ENCODE measurements at places on chromosomes 7 and 10. TPM values are rescaled to one million over a fixed set of nuclear protein-coding genes. Genes with fewer than 3 reads are reported as not detected.

- H3K36me3 ChIP-seq, result peaks cover 10% of the 10 kb centered on the region
- no peak overlapping the region for H3K27ac ChIP-seq
- DNase-seq, result no peak
- no peaks in the 10 kb centered on the region for H3K27me3 ChIP-seq
These were observed 26.3 kb downstream of the SND1 start for GRCh38 chr7:127678337-127678736.

WNT2 gene
- 9.0 TPM for total RNA-seq

DNA sequence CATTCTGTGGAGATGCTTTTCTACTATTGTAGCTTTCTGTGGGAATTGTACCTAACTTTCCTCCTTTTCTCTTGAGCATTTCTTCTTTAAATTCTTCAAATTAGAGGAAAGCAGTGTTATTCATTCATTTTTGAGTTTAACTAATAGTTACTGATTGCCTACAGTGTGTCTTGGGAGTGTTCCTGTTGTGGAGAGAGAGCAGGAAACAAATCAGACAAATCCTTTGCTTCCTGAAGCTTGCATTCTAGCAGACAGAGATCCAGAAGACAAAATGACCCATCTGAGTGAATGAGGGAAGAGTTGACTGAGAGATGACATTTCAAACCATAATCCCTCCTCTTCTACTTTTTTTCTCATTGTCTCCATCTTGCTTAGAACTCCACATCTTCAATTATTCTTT lies 170.4 kb downstream of the SUGCT start:
- H3K4me3 ChIP-seq, result no peak overlapping the region
- no peak for DNase-seq
- no peaks in the 10 kb centered on the region for H3K27me3 ChIP-seq
- H3K4me1 ChIP-seq, result no peaks in the 10 kb centered on the region
- no peak overlapping the region for H3K27ac ChIP-seq

FAM25C gene
- total RNA-seq, result not detected

SP4 gene
- 9.7 TPM for total RNA-seq

- peak within 1 kb of the TSS; percentile 76 for H3K27ac ChIP-seq
- H3K4me1 ChIP-seq, result peaks cover 25% of the 10 kb centered on the region
- H3K27me3 ChIP-seq, result no peaks in the 10 kb centered on the region
- H3K36me3 ChIP-seq, result peaks cover 38% of the 10 kb centered on the region
These were observed at the start of gene INTS1 for GRCh38 chr7:1503816-1504775. INTS1 (minus strand) TSS chr7:1504389; CDS start chr7:1503960, 429 bp downstream.

DNA sequence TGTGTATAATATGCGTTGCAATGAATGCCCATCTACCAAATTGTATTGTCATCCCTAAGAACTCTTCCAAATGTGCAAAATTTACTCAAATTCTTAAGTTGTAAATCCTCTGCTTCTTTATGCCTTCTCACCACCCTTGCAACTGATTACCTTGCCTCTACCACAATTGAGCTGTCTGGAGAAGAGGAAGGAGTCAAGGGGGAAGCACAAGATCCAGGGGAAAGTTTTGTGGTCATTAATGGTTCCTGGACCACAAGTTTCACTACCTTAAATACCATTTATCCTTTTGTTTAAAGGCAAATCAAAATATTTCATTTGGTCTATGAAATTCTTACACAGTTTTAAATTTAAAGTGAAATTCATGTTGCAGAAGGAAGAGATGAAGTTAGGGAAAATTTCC lies 16.7 kb downstream of the CRPPA start:
- H3K4me3 ChIP-seq, result no peak overlapping the region
- no peaks in the 10 kb centered on the region for H3K36me3 ChIP-seq
- no peak for DNase-seq
- no peaks in the 10 kb centered on the region for H3K27me3 ChIP-seq
- H3K4me1 ChIP-seq, result no peaks in the 10 kb centered on the region
- no peak overlapping the region for H3K27ac ChIP-seq

DNA sequence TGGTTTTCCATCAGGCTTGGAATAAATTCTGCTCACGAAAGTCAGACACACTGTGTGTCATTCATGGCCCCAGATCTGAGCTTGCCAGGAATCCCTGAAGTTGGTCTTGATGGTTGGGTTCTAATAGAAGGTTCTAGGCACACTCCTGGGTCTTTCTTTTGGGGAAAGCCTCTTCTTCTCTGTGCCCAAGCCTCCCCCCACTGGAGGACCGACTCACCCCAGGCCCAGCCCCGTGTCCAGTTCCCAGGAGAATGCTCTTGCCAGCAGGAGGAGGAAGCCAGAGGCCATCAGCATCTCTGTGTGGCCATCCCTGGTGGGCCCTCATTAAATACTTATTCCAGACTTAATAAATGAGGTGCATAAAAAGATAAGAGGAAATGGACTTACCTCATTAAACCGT lies 548.0 kb downstream of the TCERG1L start:
- no peaks in the 10 kb centered on the region for H3K27me3 ChIP-seq
- no peak for DNase-seq
- H3K27ac ChIP-seq, result no peak overlapping the region
- H3K4me3 ChIP-seq, result no peak overlapping the region

- DNase-seq, result no peak
- H3K36me3 ChIP-seq, result no peaks in the 10 kb centered on the region
- H3K4me3 ChIP-seq, result no peak overlapping the region
- peak overlapping the region; percentile 53 for H3K27ac ChIP-seq
- H3K27me3 ChIP-seq, result no peaks in the 10 kb centered on the region
- H3K4me1 ChIP-seq, result peaks cover 16% of the 10 kb centered on the region
These were observed 34.4 kb upstream of the CABCOCO1 start for GRCh38 chr10:61628151-61628874.

GRCh38 chr10:42615419-42615818 lies 23.0 kb downstream of the ZNF33B start:
- H3K4me3 ChIP-seq, result no peak overlapping the region
- peaks cover 49% of the 10 kb centered on the region for H3K36me3 ChIP-seq
- H3K4me1 ChIP-seq, result no peaks in the 10 kb centered on the region
- H3K27ac ChIP-seq, result no peak overlapping the region
- no peaks in the 10 kb centered on the region for H3K27me3 ChIP-seq

CLDN3 gene
- 12.8 TPM for total RNA-seq

ZNF32 gene
- total RNA-seq, result 33.2 TPM

ZEB1 gene
- total RNA-seq, result 46.4 TPM

- H3K4me3 ChIP-seq, result no peak overlapping the region
- H3K36me3 ChIP-seq, result no peaks in the 10 kb centered on the region
- no peaks in the 10 kb centered on the region for H3K27me3 ChIP-seq
These were observed 247.5 kb downstream of the KLF6 start for GRCh38 chr10:3537518-3537917.

GRCh38 chr7:132461032-132461592 lies 115.2 kb downstream of the PLXNA4 start:
- no peak overlapping the region for H3K4me3 ChIP-seq
- no peaks in the 10 kb centered on the region for H3K36me3 ChIP-seq
- no peak for DNase-seq

DNA sequence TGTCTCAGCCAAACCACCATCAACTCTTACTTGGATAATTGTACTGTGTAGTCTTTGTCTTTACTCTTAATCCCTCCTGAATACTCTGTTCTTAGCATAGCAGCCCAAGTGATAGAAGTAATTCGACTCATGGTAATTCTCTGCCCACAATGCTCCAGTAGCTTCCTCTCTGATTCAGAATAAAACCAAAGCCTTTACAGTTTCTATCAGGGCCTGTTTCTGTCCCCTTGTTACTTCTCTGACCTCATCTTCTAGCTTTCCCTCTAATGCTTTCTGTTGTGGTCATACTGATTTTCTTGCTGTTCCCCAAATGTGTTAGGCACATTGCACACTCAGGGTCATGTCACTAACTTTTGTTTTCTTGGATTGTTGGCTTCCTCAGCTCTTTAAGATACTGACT lies 8.0 kb downstream of the ZNF518A start:
- no peak for DNase-seq
- no peaks in the 10 kb centered on the region for H3K4me1 ChIP-seq
- no peak overlapping the region for H3K4me3 ChIP-seq
- H3K27ac ChIP-seq, result no peak overlapping the region
- no peaks in the 10 kb centered on the region for H3K27me3 ChIP-seq

OR6V1 gene
- total RNA-seq, result not detected

ACSM6 gene
- not detected for total RNA-seq

- H3K36me3 ChIP-seq, result no peaks in the 10 kb centered on the region
- H3K27me3 ChIP-seq, result no peaks in the 10 kb centered on the region
- H3K4me3 ChIP-seq, result no peak overlapping the region
- no peak overlapping the region for H3K27ac ChIP-seq
- H3K4me1 ChIP-seq, result no peaks in the 10 kb centered on the region
These were observed 94.9 kb downstream of the CARD11 start for GRCh38 chr7:2948749-2949148.

GRCh38 chr10:129772468-129773358 lies 191.4 kb downstream of the EBF3 start:
- H3K27me3 ChIP-seq, result no peaks in the 10 kb centered on the region
- H3K4me3 ChIP-seq, result no peak overlapping the region
- no peaks in the 10 kb centered on the region for H3K4me1 ChIP-seq
- no peak overlapping the region for H3K27ac ChIP-seq
- peaks cover 4% of the 10 kb centered on the region for H3K36me3 ChIP-seq

CXCL12 gene
- 73.8 TPM for total RNA-seq

GET4 gene
- total RNA-seq, result 31.7 TPM

- peaks cover 30% of the 10 kb centered on the region for H3K4me1 ChIP-seq
- peak overlapping the region; percentile 94 for H3K4me3 ChIP-seq
- H3K27me3 ChIP-seq, result no peaks in the 10 kb centered on the region
- peak overlapping the region; percentile 93 for H3K27ac ChIP-seq
- DNase-seq, result no peak
- peaks cover 49% of the 10 kb centered on the region for H3K36me3 ChIP-seq
These were observed 457 bp downstream of the PLOD3 start for GRCh38 chr7:101216860-101217387.

DNA sequence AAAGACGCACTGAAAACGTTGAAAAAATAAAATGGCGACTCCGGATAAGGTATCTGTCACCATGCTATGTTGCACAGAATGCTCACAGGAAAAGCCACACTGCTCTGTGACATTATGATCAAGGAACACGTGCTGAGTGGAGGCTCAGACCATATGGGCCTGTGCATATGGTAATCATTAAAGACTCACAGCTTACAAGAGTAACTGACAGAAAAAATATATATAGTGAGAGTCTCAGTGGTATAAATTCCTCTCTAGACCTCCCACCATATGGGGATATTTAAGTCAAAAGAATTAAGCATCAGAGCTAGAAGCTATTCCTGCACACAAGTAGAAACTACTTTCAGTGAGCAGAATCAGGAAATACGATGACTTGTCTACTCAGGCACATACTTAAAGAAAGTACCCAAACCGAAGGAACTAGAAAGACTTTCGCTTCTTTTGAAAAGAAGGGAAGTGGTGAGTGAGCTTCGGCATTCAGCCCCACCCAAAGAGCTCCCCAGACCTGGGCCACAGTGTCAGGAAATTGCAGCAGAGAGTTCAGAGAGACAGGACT lies 65.1 kb upstream of the MPP7 start:
- peak overlapping the region; percentile 73 for H3K27ac ChIP-seq
- H3K27me3 ChIP-seq, result no peaks in the 10 kb centered on the region
- H3K36me3 ChIP-seq, result no peaks in the 10 kb centered on the region

GRCh38 chr7:2688409-2689342 lies 674 bp downstream of the AMZ1 start:
- H3K4me3 ChIP-seq, result peak overlapping the region; percentile 19
- no peaks in the 10 kb centered on the region for H3K36me3 ChIP-seq
- H3K4me1 ChIP-seq, result peaks cover 20% of the 10 kb centered on the region
- no peak for DNase-seq
- H3K27ac ChIP-seq, result no peak overlapping the region

DNA sequence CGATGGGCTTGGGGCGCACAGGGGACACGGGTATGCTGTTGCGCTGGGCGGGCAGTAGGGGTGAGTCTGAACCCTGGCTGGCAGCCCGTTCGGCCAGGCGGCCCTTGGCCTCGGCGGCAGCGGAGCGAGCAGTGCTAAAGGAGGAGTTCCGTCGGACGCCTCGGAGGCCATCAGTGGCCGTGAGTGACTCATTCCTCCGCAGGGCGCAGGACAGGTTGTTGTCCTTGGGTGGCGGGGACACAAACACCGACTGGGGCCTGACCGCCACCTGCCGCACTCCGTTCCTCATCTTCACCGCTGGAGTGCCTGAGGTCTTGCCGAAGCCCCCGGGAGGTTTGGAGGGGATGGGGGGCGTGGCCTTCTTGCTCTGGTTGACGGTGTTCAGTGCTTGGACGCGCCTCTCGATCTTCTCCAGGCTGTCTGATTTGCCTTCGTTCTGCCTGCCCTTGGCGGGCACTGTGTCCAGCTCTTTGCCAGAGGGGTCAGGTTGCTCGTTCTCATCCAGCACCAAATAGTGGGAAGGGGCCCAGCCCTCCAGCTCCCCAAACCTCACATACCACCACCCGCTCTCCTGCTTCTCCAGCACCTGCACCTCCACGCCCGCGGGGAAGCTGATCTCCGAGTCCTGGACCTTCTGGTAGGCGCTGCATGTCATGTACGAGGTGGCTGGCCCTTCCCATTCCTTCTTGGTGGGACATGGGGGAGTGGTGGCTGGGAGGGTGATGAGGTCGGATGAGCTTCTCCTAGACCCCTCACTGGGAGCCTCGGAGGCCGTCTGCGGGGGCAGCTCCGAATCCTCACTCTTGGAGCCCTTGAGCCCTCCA lies 108.7 kb downstream of the NEURL1 start:
- peaks cover 41% of the 10 kb centered on the region for H3K36me3 ChIP-seq
- no peak overlapping the region for H3K27ac ChIP-seq
- DNase-seq, result no peak
- no peaks in the 10 kb centered on the region for H3K4me1 ChIP-seq
- no peaks in the 10 kb centered on the region for H3K27me3 ChIP-seq
- H3K4me3 ChIP-seq, result no peak overlapping the region

EPC1 gene
- total RNA-seq, result 40.3 TPM

- no peak overlapping the region for H3K4me3 ChIP-seq
- no peaks in the 10 kb centered on the region for H3K36me3 ChIP-seq
- no peak for DNase-seq
- no peak overlapping the region for H3K27ac ChIP-seq
- no peaks in the 10 kb centered on the region for H3K27me3 ChIP-seq
These were observed 88.2 kb downstream of the GSDME start for GRCh38 chr7:24668927-24669635.

CYP26A1 gene
- not detected for total RNA-seq

MET gene
- total RNA-seq, result 74.3 TPM

DNA sequence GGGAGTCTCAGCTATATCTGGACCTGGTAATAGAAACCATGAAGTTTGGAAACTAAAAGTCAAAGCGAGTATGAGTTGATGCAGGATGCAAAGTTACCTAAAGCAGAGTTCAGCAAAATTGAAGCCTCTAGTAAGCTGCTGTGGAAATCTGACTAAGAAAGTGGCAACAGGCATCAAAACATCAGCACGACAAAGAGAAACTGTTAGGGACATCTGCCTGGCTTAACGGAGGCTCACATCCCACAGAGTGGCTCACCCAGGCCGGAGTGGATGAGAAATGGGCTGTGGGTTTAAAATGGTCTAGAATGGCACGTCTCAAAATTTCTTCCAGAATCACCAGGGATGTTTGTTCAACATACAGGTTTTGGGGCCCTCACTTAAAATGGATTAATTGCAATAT lies 164.1 kb upstream of the NPY start:
- no peaks in the 10 kb centered on the region for H3K27me3 ChIP-seq
- no peak overlapping the region for H3K4me3 ChIP-seq
- DNase-seq, result no peak
- H3K36me3 ChIP-seq, result no peaks in the 10 kb centered on the region

EPHB6 gene
- total RNA-seq, result 12.2 TPM

GRCh38 chr7:7798510-7798909 lies 80.1 kb upstream of the RPA3 start:
- no peak for DNase-seq
- no peak overlapping the region for H3K27ac ChIP-seq
- no peaks in the 10 kb centered on the region for H3K4me1 ChIP-seq
- no peaks in the 10 kb centered on the region for H3K27me3 ChIP-seq
- H3K36me3 ChIP-seq, result no peaks in the 10 kb centered on the region

- no peaks in the 10 kb centered on the region for H3K27me3 ChIP-seq
- no peak overlapping the region for H3K4me3 ChIP-seq
- DNase-seq, result no peak
These were observed 152.1 kb downstream of the NOC3L start for GRCh38 chr10:94210440-94211168.

CRYGN gene
- not detected for total RNA-seq

Data from lower lobe of right lung (tissue), 2 donors.